ENCODE measurements at places on chromosomes 4 and X.

DNA sequence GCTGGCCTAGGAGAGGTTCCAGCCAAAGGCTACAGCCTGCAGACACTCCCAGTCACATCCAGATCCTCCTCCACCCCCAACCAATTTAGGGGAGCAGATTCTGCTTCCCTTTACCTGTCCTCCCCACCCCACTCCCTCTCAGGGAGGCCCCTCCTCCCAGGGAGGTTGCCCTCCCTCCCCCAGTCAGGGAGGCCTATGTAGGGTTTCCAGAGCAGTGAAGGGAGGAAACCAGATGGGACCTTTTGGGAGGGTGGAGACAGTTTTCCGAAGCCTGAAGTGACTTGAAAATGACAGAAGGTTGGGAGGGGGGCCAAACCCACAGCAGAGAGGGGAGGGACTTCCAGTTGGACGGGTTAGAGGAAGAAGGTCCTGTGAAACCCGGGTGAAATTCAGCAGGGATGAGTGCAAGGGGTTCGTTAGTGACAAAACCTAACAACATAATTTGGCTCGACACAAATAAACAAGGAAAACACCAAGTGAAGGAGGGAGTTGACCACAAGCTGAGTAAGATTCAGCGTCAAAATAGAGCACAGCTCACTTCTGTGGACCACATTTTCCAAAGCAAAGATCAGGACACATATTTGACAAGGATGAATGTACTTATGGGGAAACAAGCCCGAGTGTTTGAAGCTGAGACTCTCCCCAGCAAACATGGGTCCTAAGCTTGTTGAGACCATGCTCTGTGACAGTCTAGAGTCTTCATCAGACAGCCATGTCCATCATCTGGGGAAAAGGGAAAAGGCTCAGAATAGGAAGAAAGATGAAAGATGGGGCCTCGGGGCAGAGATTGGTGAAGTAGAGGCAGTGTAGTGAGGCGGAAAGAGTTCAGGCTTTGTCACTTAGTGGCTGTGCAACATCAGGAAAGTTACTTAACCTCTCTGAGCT is 46.4 kb downstream of the PRPS1 start:
- no peak for DNase-seq

DNA sequence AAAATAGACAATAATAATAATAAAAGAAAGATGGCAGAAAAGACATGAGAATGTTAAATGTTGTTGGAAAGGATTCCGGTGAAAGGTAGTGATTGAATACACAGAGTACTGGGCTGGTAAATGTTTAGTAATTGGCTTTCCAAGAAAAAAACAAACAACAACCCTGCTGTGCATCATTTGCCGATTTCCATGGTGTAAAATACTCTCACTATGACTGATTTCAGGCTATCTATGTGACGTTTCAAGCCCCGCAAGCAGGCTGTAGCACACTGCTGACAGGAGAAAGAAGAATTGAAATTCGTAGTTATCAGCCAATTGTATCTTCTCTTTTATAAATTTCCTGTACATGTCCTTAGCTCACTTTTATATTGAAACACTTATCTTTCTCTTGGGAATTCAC is 13.6 kb upstream of the SEPTIN6 start:
- no peak for DNase-seq

- DNase-seq, result no peak
Observed at GRCh38 chr4:87130985-87131703, 89.3 kb downstream of the KLHL8 start.

DNA sequence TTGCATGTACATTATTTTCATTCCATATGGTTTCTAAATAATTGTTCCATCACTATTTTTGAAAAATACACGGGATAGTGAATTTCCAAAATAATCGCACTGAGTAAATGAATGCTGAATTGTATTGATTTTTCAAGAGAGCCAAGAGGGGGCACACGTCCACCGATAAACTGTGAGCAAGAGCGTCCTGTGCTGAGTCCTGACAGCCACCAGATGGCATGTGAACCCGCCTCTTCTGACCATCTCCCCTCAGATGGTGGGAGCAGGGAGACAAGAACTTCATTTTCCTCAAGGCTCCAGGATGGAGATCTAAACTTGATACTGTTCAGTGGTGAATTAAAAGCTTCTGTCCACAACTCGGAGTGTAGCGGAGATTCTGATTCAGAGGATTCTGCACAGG is 30.6 kb upstream of the IL9R start:
- no peak for DNase-seq

GRCh38 chrX:16687514-16687913 is 25.0 kb downstream of the CTPS2 start:
- DNase-seq, result no peak

DNA sequence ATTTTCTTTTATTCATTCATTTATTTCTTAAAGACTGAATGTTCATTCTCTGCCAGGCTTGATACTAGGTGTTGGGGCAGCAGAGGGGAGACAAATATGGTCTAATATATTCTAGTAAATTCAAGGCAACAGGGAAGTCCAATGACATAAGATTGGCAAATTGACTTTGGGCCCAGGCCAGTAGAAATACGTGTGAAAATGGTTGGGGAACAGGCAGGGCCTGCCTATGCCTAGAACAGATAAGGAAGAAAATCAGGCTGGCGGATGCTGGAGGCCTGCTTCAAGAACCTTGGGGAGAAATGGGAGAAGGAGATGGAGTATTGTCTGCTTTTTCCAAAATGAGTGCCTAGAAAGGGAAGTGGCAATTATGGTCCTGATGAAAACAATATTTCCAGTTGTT is 108.6 kb downstream of the RTL5 start:
- DNase-seq, result no peak

DNA sequence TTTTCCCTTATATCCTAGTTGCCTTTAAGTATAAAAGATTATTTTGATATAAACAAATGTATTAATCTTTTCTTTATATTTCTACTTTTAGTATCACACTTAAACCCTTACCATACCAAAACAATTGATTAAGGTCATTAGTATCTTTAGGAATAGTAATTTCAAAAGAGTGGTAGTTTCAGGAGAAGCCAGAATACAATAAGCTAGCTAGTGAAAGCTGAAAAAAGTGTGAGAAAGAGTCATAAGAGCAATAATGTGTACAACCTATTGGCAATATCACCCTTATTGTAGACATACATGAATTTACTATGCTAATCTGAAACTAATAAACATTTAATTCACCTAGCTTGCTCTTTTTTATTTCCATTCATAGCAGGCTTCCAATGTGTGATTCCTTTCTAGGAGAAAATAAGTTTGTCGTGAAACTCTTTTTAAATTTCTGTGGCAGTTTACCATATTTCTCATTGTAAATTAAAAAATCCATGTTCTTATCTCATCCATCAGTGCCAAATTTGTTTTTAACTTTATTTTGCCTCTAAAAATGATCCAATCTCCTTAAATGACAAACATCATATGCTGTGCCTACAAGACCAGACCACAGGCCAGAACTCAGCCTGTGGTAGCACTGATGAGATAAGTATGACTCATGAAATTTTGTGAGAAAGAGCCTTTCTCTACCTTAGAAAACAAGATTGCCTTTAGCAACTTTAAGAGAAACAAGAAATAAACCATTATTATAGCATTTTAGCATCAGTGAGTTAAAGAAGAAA is 8.1 kb downstream of the NEK1 start:
- no peak for DNase-seq

- no peak for DNase-seq
Observed at GRCh38 chr4:128068918-128069317, 7.8 kb downstream of the LARP1B start.

GRCh38 chr4:655464-656151 is 18.5 kb downstream of the ATP5ME start:
- no peak for DNase-seq

DNA sequence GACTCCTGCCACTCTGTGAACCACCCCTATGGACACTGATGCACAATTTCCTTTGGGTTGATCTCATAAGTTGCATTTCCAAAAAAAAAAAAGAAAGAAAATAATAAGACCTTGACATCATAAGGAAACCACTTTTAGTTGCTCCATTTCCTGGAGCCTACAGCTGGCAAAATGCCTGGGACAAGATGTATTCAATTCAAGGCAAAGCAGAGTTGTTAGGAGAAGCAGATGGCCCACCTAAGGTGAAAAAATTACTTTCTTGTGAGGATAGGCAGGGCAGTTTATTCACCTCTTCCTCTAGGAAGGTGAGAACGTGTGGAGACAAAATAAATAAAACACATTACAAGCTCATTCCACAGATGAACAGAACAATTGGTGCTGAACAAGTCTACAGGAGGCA is 14.1 kb upstream of the SCRG1 start:
- DNase-seq, result no peak

DNA sequence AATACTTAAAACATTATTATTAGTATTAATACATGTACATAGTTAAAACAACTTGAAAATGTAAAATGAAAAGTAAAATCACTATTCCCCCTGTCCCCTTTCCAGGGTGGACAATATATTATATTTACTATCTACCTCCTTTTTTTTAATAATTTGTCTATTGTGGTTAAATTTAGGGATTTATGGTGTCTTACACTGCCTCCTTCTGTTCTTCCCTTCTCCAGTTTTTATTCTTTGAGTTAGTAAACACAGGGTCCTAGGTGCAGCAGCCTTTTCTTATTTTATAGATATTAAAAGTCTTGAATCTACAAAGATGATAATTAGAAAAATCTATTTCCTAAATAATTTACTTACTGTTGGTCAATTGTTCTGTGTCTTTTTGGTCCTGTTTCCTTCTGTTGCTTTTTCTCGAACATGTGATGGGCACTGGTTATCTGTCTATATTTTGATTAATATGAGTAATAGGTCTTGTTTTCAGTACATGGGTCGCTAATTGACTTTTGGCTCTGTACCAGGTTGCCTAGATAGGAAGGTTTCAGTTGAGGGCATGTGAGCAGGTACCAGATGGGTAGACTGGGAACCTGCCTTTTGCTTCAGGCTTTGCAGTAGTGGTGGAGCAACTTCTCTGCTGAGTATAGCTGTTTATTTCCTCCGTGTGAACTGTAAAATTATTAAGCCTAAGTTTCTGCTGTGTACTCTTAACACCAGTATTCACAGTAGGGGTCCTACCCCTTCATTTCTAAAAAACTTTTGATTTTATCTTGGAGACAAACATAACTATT is 1.1 kb downstream of the NUDT9 start:
- DNase-seq, result no peak

DNA sequence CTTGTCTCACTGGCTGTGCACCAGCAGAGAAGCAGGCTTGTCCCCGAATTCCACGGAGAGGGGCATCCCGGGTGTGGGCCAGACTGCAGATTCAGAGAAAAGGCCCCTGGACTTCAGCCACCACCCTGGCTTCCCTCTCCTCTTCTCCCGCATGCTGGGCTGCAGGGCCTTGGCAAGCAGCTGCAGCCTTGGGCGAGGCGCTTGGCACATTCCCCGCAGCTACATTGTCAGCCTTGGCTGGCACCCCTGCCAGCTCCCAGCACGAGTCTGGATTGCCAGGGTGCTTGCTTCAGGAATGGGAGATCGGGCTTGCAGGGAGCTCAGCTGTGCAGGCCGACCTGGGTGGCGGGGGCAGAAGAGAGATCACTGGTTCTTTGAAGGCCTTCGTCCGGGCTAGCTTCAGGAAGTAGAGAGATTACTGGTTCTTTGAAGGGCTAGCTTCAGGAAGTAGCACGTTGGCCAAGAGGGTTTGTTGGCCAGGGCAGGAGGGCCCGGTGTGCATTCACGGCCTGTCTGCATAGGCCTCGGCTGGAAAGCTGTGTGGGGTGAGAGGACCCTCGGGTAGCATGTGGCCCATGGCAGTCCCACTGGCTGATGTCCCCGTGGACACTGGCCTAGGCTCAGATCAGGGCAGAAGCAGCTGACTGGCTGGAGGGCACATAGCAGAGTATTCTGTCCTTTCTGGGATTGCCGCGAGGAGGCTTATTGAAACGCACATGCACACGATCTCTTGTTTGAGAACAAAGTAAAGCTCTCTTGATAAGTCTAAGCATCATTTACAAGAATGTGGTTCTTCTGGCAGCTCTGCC is 2.7 kb downstream of the ABCD1 start:
- DNase-seq, result no peak

- DNase-seq, result no peak
Observed at GRCh38 chrX:127963696-127964095, 88.5 kb downstream of the ACTRT1 start.

DNA sequence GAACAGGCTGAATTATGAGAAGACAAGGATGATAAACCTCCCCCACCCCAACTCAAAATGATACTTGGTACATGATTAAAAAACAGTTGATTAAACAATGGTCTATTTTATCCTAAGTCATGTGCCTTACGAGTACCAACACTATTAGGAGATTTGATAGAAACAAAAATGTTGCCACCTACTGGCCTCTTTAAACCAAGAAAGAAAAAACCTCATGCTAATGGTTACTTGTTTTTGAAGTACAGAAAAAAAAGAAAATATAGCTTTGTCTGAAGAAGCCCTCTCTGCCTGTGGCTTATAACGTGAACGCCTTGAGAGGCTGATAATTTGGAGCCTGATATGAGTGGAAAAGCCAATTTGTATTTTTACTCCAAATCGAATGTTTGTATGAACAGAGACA is 538.2 kb downstream of the DMD start:
- no peak for DNase-seq

DNA sequence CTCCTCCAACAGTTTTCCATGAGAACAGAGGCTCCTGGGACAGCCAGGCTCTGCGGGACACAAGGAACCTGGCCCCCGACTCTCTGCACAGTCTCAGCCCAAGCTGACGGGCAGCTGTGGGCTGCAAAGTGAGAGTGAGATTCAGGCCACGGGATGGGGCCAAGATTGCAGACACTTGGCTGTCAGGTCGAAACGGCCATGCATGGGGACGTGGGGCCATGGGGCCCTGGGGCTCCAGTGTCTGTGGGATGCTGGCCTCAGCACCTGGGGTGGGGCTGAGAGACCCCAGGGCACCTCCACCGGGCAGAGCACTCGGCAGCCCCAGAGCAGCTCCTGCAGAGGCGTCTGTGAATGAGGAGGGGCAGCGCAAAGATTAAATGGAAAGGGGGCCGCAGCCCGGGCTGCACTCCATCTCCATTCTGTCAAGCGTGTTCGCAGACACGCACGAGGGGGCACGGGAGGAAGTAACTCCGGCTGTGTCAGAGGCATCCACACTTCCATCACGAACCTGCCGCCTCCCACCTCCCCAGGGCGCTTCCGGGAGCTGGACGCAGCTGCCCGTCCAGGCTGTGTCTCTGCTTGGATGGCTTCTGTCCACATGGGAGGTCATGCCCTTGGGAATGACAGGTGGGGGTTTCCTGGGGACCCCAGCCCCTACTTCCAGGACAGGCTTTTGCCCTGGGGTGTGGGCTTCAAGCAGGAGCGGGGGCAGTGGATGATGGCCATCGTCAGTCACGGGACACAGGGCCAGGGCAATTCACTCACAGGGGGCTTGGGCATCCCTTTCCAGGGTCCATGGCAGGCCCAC is 82.8 kb upstream of the NKX1-1 start:
- no peak for DNase-seq

GRCh38 chr4:184282895-184283654 is 65.4 kb upstream of the ENPP6 start:
- DNase-seq, result no peak

DNA sequence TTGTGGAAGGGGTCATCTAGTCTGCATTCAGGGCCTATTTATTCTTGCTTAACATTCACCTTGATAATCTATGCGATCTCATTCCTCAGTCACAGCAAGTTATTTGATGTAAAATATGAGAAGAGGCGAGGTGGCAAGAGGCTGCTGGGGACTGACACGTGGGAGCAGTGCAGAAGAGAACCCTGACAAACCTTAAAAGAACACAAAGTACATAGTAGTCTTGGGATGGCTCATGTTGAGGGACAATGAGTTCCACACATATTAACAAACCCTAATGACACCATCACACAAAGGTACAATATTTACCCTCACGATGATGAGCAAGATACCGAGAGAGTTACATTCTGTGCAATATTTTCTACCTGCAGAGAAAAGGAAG is 57.5 kb downstream of the MAML3 start:
- DNase-seq, result no peak

All from activated CD8-positive, alpha-beta memory T cell treated with anti-CD3 and anti-CD28 coated beads for 1 hour (primary cell).